ENCODE measurements at places on chromosomes 2 and 18. TPM values are rescaled to one million over a fixed set of nuclear protein-coding genes. Genes with fewer than 3 reads are reported as not detected.
A peak's percentile ranks its signal among the peaks of the same experiment; 100 is the strongest.

DNA sequence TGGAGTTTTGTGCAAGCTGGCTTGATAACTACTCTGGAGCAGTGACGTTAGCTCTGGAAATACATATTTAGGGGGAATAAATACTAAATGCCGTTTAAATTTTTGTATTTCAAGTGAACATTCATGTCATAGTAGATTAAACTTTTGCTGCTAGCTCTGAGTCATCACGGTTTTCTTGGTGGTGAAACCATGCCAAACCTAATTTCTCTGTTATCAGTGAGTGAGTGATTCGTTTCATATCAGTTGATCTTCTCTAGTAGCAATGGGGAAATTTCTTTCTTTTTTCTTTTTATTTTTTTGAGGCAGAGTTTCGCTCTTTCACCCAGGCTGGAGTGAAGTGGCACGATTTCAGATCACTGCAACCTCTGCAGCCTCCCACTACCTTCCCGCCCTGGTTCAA, 211.1 kb downstream of the PTPRM start:
- DNase-seq: peak; percentile 71

MROH2A gene
- total RNA-seq: not detected

DNA sequence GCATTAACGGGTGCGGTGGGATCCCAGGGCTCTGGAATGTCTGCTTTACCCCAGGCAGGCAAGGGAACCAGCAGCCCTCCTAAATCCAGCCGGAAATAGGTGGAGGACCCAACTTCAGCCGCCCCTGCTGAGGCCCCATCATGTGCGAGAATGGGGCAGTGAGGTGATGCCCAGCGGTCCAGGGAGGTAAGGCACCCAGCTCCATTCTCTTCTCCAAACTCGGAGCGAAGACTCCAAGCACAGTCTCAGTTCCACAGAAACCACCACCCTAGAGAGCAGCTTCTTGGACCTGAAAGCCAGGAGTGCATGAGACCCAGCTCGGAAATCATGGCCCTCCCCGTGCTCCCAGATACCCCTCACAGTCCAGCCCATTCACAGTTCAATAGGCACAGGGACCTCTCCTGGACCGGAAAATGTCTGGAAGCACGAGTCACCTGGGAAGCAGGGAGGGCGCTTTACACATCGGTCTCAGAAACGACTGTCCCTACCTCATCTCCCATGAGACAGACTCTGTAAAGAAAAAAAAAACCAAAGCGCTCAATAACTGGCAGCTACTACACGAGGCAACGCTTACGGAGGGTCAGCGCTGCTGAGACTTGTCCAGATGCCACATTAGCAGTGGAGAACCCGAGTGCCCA, 2.0 kb downstream of the SDC1 start:
- DNase-seq: no peak

VWA3B gene
- 0.26 TPM for total RNA-seq

DNA sequence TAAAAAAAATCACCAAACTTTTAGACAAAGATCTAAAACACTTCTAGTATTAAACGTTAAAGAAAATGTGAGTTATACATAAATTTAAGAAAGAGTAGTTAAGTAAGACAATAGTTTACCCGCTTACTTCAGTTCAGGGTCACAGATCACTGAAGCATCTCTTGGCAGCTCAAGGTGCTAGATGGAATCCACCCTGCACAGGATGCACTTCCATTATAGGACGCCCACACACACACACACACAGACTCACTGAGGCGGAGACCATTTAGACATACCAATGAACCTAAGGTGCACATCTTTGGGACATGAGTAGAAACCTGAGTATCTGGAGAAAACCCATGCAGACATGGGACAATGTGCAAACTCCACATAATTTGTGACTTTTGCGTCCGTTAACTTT, 630.6 kb upstream of the ZNF804A start:
- no peak for DNase-seq

GRCh38 chr2:122627388-122627787, 871.9 kb downstream of the TSN start:
- no peak for DNase-seq

DNA sequence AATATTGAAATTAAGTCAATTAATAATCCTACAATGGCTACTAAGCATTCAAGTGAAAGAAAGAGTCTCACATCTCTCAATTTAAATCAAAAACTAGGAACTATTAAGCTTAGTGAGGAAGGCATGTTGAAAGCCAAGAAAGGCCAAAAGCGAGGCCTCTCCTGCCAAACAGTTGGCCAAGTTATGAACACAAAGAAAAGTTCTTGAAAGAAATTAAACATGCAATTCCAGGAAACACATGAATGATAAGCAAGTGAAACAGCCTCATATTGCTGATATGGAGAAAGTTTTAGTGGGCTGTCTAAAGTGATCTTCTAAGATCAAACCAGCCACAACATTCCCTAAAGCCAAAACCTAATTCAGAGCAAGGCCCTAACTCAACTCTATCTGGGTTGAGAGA, 11.8 kb downstream of the RDH14 start:
- no peak for DNase-seq

DNA sequence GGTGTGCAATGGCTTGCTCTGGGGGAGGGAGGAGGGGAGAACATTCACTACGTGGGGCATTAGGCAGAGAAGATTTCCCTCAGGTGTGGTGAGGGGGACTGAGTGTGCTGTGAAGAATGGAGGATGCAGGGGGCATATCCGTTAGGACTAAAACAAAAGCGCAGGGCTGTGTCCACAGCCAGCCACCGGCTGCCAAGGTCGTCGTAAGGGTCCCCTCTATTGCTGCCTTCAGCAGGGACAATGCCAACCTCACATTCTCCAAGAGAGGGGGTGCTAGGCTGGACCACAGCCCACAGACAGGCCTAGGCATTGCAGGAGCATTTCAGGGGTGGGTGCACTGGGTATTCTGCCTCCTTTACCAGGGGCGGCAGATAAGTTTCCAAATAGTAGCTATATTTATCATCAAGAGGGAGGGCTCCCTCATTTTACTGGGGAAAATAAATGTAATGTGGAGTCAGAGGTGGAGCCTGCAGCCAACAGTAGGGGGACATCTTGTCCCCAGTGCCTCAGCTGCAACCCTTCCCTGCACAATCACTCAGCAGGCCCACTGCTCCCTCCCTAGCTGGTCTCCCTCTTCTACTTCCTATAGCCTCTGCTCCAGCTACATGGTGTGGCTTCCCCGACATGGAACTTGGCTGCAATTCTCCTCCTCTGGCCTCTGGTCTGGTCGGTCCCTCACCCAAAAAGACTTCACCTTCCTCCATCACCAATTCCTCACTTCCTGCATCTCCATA, 74.9 kb upstream of the OTOF start:
- DNase-seq: no peak

GRCh38 chr2:237638176-237638575, 10.8 kb downstream of the LRRFIP1 start:
- no peak for DNase-seq

DNA sequence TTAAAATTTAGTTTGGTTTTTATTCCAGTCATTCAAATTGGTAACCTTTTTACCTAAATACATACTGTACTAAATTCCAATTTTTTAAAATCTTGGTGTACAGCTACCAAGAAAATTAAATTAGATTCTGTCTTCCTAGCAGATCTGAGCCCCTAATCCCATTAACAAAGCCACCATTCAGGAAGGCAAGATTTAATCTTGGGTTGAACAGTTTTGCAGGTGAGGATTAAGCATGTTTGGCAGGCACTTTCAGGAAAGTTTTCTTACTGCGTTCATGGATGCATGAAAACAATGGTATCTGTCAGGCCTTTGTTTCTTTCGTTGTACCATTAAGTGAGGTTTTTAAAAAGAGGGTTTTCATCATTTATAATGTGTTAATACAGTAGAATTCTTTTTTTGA, 32.8 kb downstream of the ITPRID2 start:
- no peak for DNase-seq

GRCh38 chr2:219626540-219626939, 890 bp upstream of the SLC4A3 start:
- DNase-seq: no peak

- DNase-seq: peak; percentile 61
Measured at GRCh38 chr2:67839668-67840067, 223.1 kb downstream of the C1D start.

DNA sequence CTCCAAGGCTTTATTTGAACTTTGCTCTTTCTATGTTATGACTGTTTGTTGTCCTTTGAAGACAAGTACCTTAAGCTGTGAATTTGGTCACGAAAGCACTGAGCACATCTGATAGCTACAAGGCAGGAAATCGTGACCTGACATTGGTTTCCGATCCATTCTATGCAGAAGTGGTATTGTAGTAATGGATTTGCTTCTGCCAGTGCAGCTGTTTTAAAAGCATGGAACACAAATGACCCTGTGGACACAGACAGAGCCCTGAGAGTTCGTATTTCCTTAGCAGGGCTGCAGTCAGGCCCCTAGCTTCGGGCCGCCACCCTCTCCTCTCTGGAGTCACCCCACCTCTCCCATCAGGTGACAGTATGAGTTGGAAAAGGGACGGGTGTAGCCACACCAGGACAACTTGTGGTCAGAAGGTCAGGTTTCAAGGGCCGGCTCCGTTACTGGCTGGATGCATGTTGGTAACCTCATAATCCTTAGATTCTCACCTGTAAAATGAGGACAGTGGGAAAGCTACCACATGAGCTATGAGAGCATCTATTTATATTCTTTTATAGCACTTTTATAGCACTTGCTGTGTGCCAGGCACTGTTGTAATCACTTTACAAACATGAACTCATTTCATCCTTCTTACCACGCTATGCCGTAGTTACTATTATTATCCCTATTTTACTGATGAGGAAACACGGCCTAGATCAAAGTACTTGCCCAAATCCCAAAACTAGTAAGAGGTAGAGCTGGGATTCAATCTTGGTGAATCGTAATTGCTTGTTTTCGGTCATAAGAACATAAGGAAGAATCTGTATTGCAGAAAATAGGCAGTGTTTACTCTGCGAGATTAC, 70.2 kb downstream of the SPATS2L start:
- DNase-seq: no peak

DNA sequence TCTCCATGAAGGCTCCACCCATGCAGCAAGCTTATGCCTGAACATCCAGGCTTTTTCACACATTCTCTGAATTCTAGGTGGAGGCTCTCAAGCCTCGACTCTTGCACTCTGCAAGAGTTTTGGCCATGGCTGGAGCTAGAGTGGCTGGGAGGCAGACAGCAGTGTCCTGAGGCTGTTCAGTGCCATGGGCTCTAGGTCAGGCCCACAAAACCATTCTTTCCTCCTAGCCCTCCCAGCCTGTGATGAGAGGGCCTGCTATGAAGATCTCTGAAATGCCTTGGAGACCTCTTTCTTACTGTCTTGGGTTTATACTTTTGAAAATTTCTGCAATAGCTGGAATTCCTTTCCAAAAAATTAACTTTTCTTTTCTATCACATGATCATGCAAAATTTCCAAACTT, 210.7 kb downstream of the RND3 start:
- DNase-seq: no peak

MAP2 gene
- total RNA-seq: 51.0 TPM

VWC2L gene
- not detected for total RNA-seq

GRCh38 chr18:31176531-31176930, 13.9 kb upstream of the DSC1 start:
- peak; percentile 66 for DNase-seq

- DNase-seq: peak; percentile 26
Measured at GRCh38 chr2:164839914-164840457, 1.6 kb downstream of the COBLL1 start.

TXNDC9 gene
- total RNA-seq: 46.7 TPM

DNA sequence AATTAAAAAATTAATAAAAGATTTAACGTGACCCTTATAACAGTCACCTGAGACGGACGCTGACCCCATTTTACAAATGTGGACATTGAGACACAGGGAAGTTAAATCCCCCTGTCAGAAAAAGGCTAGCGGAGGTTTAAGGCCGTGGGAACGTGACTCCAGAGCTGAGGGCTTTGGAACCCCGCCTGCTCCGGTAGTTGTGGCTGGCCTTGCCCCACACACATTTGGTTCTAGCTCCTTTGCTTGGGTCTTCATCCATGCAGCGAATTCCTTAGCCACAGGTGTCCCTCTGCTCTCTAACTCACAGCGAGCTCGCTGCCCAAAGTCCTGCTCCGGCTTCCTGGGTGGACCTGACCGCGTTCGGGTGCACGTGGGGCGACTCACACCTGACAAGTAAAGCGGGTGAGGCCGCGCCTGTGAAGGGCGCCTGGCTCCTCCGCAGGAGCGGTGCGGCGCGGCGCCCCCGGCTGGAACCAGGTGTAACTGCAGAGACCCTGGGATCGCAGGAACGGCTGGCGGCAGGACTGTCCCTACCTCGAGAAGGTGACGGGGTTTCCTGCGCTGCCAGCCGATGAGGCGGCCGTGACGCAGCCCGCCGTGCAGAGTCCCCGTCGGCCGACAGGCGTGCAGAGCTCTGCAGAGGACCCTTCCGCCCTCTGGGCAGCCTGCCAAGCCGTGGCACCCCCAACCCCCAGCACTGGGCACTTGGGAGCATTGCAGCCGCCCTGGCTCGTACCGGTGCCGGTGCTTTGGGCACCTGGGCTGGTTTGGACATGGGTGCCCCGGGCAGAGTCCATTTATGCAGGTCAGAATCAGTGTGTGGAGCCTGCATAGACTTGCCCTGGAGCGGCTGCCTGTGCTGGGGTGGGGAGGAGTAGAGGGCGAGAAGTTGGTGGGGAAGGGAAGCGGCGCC, 2.4 kb upstream of the PROC start:
- no peak for DNase-seq

DNA sequence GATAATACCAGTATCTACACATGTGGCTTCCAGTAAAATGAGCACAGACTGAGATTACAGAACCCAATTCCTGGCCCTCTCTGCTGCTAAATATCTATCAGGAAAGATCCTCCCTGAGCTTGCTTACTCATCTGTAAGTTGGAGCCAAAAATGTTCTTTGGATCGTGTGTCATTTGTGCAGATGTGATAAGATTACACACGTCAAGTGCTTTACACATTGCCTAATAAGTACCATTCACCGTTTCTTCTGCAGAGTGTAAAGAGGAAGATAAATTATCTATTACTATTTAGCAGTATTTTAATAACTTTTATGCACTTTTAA, 23.2 kb upstream of the SLC20A1 start:
- DNase-seq: peak; percentile 97

UGT1A7 gene
- total RNA-seq: not detected

TRABD2A gene
- total RNA-seq: 14.4 TPM

PAIP2B gene
- total RNA-seq: 1.5 TPM

MAIP1 gene
- total RNA-seq: 24.8 TPM

GRCh38 chr2:239598732-239599090, 197.9 kb upstream of the HDAC4 start:
- no peak for DNase-seq

SCN9A gene
- total RNA-seq: 58.6 TPM

RGPD8 gene
- total RNA-seq: 9.5 TPM

DNA sequence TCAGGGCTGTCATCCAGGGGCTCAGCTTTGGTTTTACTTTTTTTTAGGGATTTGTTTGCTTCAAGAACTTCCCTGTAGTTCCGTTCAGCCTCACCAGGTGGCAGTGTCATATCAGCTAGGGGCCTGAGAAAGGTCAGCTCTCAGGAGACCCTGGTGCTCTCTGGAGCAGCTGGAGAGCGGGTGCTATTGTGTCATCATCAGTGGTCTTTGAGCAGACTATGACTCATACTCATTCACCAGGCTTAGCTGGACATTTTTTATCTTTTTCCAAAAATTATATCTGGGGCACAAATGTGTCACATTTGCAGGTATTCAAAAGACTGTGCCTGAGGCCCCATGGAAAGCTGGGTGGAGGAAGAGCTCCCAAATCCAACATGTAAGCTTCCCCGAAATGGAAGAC, 24.4 kb downstream of the ZNF892 start:
- DNase-seq: peak; percentile 62
